ENCODE measurements at places on chromosomes 1 and 21. TPM values are rescaled to one million over a fixed set of nuclear protein-coding genes. Genes with fewer than 3 reads are reported as not detected.

DNA sequence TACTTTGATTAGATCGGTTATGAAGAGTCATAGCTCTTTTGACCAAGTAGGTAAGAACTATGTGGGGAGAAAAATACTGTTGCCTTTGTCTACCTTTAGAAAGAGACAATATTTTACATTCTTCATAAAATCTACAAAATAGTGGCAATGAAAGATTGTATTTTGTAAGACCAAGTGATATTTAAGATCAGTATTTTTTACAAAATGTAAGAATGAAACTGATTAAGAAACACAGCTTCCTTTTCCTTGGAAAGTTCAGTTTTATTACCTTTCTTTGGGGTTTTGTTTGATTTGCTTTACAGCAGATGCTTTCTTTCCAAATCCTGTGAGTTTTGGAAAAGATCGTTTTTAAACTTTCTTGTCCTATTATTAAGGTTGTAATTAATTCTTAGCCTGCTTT is 69.8 kb downstream of the SLC35A3 start:
- peak overlapping the region; percentile 90 for H3K4me3 ChIP-seq
- no peak overlapping the region for H3K27ac ChIP-seq
- peaks cover 35% of the 10 kb centered on the region for H3K36me3 ChIP-seq
- no peaks in the 10 kb centered on the region for H3K27me3 ChIP-seq

FBXO42 gene
- 10.6 TPM for total RNA-seq

IVL gene
- 1.9 TPM for total RNA-seq

ANGPTL3 gene
- not detected for total RNA-seq

GRCh38 chr1:236354330-236355147 is 39.5 kb upstream of the EDARADD start:
- DNase-seq: no peak
- no peak overlapping the region for H3K27ac ChIP-seq
- H3K27me3 ChIP-seq: no peaks in the 10 kb centered on the region
- H3K36me3 ChIP-seq: no peaks in the 10 kb centered on the region

DENND2C gene
- total RNA-seq: 1.2 TPM

- no peaks in the 10 kb centered on the region for H3K4me1 ChIP-seq
- no peak overlapping the region for H3K27ac ChIP-seq
- no peaks in the 10 kb centered on the region for H3K27me3 ChIP-seq
- no peak overlapping the region for H3K4me3 ChIP-seq
- DNase-seq: no peak
- H3K36me3 ChIP-seq: no peaks in the 10 kb centered on the region
These were observed 137.0 kb upstream of the TMEM51 start for GRCh38 chr1:15016526-15016925.

LRRC8D gene
- total RNA-seq: 27.8 TPM

CFH gene
- 26.1 TPM for total RNA-seq

GRCh38 chr1:97925151-97925550 is 4.3 kb upstream of the DPYD start:
- H3K4me1 ChIP-seq: peaks cover 28% of the 10 kb centered on the region
- no peak for DNase-seq
- H3K4me3 ChIP-seq: no peak overlapping the region
- H3K27me3 ChIP-seq: no peaks in the 10 kb centered on the region
- peaks cover 13% of the 10 kb centered on the region for H3K36me3 ChIP-seq

CA14 gene
- total RNA-seq: 1.0 TPM

- no peaks in the 10 kb centered on the region for H3K36me3 ChIP-seq
- no peaks in the 10 kb centered on the region for H3K4me1 ChIP-seq
- H3K4me3 ChIP-seq: no peak overlapping the region
- DNase-seq: no peak
These were observed 10.5 kb upstream of the ZSWIM5 start for GRCh38 chr1:45216861-45217260.

DNA sequence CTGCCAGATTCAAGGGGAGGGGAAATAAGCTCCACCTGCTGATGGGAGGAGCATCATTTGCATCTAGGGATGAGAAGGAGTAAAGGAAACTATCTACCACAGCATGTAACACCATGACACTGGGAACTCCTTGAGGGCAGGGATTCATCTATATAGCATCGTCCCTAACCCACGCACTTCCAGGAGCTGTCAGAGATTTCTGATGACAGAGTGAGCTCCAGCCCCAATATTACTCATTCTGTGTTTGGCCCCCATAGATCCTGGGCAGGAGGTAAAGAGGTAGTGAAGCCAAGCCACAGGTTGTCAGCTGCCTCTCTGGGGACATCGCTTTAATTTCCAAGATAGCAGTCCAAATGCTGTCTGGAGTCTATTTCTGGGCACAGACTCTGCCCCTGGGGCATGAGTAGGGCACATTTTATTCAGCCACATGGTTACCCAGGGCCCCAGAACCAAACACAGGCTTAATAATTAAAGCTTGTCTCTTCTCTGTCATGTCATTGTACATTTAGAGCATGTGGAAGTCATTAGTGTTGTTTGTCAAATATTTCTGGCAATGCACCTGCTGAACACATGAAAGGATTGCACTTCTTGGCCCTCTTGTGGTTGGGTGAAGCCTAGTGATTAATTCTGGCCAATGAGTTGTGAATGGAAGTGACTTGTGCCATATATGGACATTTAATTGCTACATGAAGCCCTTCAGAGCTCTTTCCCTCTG is 105.9 kb upstream of the POU3F1 start:
- DNase-seq: no peak
- no peaks in the 10 kb centered on the region for H3K4me1 ChIP-seq
- no peaks in the 10 kb centered on the region for H3K36me3 ChIP-seq
- no peak overlapping the region for H3K4me3 ChIP-seq
- H3K27ac ChIP-seq: no peak overlapping the region

TIAM1 gene
- 18.2 TPM for total RNA-seq

GRCh38 chr1:245255783-245256182 is 101.0 kb downstream of the KIF26B start:
- H3K4me3 ChIP-seq: no peak overlapping the region
- no peaks in the 10 kb centered on the region for H3K27me3 ChIP-seq
- H3K4me1 ChIP-seq: peaks cover 25% of the 10 kb centered on the region
- no peak for DNase-seq
- H3K27ac ChIP-seq: no peak overlapping the region

DNA sequence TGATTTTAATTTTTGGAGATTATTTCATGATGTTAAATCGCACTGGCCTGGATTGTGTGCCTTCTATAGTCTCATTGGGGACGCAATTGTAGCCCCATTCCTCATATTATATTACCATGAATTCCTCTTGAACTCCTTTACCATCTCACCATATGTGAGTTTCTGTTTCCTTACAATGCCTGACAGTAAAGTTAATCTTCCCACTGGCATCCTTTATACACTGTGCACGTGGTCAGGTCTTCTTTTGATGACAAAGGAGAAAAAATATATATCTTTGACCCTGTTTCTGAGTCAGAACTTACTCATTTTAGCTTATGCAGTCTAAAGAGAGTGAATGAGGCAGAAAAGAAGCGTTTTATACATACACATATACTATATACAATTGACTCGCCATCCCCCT is 774 bp upstream of the ABL2 start:
- H3K27me3 ChIP-seq: no peaks in the 10 kb centered on the region
- no peak for DNase-seq
- peaks cover 40% of the 10 kb centered on the region for H3K36me3 ChIP-seq
- H3K4me1 ChIP-seq: peaks cover 40% of the 10 kb centered on the region

GRCh38 chr1:36864823-36865601 is 169.3 kb downstream of the GRIK3 start:
- H3K4me1 ChIP-seq: no peaks in the 10 kb centered on the region
- H3K27ac ChIP-seq: no peak overlapping the region
- no peak for DNase-seq
- no peaks in the 10 kb centered on the region for H3K36me3 ChIP-seq
- peaks cover 94% of the 10 kb centered on the region for H3K27me3 ChIP-seq

DCST1 gene
- total RNA-seq: not detected

COL6A2 gene
- 3.8 TPM for total RNA-seq

- H3K27me3 ChIP-seq: peaks cover 23% of the 10 kb centered on the region
- no peak for DNase-seq
- no peak overlapping the region for H3K4me3 ChIP-seq
These were observed 14.7 kb downstream of the TIE1 start for GRCh38 chr1:43315481-43315880.

KCNE1 gene
- total RNA-seq: not detected

LHX8 gene
- not detected for total RNA-seq

DNA sequence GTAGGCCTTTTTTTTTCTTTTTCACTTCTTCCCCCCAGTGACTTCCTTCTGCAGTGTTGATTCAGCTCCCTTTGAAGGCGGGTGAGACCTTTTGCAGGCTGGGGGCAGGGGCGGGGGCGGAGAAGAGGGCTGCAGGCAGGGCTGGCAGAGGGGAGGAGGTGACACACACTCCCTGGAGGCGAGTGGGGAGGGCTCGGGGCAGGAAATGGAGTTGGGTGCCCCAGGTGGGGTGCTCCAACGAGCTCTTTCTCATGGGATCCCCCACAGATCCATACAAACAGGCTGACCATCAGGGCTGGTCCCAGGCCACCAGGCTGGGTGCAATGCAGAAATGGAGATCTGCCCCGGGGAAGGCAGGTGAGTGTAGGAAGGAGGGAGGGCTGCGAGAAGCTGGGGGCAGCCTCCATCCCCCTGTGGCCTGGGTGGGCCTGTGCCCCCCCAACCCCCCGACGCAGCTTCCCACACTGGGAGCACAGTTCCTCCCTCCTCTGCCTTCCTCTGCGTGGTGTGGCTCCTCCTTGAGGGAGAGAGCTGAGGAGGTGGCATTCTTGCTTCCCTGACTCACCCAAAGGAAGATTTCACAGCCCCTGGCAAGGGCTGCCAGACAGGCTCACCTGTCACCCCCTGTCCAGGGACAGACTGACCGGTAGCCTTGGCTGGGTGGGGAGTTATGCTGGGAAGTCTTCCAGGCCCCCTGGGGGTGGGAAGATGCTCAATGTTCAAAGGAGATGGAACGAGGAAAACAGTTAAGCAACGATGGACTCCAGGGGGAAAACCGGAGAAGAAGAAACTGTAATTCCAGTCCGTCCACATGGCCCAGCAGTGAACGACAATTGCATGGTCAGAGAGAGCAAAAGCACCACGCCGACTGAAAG is 7.1 kb upstream of the ITGB2 start:
- H3K36me3 ChIP-seq: peaks cover 13% of the 10 kb centered on the region
- H3K27ac ChIP-seq: peak overlapping the region; percentile 33

DNA sequence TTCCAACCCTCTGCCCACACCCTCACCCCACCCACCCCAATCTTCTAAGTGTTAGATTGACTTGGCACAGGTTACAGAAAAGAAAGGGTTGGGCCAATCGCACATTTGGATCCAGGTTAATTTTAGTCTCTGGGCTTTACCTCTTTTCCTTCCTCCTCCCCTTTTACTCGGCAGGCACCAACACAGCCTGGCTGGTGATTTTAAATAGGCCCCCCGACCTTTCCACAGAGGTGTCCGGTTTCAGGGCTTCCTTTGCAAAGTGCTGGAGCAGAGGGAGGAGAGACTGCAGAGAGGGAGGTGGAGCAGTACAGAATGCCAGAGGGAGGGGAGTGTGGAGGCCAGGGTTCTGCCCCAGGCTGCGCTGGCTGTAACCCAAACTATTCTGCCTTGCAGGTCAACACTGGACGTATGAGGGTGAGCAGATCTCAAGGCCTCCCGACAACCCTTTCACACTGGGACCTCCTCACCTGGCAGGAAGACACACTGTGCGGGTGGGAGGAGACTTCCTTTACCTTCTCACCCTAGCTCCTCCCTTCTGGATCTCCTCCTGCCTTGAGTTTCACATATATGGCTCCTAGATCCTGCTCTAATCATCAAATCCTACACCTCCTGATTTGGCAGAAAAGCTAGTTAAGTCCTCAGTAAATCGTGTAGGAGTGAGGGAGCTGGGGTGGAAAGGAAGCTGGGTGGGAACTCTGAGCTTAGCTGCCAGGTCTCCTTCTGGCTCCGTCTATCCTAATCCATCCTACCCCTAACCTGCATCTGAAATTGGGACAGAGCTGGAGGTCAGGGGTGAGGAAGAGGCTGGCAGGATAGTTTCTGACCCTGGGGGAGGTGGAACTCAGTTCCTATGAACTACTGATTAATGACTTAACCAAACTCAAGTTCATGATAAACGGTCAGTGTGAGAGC is 2.4 kb downstream of the CA14 start:
- peaks cover 78% of the 10 kb centered on the region for H3K4me1 ChIP-seq
- H3K36me3 ChIP-seq: peaks cover 20% of the 10 kb centered on the region
- H3K27me3 ChIP-seq: peaks cover 28% of the 10 kb centered on the region
- peak; percentile 63 for DNase-seq
- peak overlapping the region; percentile 77 for H3K27ac ChIP-seq
- H3K4me3 ChIP-seq: peak overlapping the region; percentile 49

- no peak overlapping the region for H3K4me3 ChIP-seq
- no peaks in the 10 kb centered on the region for H3K27me3 ChIP-seq
- H3K4me1 ChIP-seq: no peaks in the 10 kb centered on the region
- no peak overlapping the region for H3K27ac ChIP-seq
- H3K36me3 ChIP-seq: no peaks in the 10 kb centered on the region
- DNase-seq: no peak
These were observed 238.5 kb downstream of the PTGER3 start for GRCh38 chr1:70809069-70809468.

MRPS15 gene
- 97.8 TPM for total RNA-seq

SPRR2E gene
- total RNA-seq: not detected

- H3K4me1 ChIP-seq: peaks cover 18% of the 10 kb centered on the region
- peaks cover 10% of the 10 kb centered on the region for H3K36me3 ChIP-seq
- H3K4me3 ChIP-seq: no peak overlapping the region
- no peak for DNase-seq
- H3K27me3 ChIP-seq: no peaks in the 10 kb centered on the region
These were observed 105.4 kb downstream of the SLC45A1 start for GRCh38 chr1:8423269-8423691.

- no peaks in the 10 kb centered on the region for H3K4me1 ChIP-seq
- DNase-seq: no peak
- H3K27me3 ChIP-seq: no peaks in the 10 kb centered on the region
- no peak overlapping the region for H3K4me3 ChIP-seq
- H3K36me3 ChIP-seq: no peaks in the 10 kb centered on the region
These were observed 16.1 kb downstream of the WLS start for GRCh38 chr1:68216089-68216772.

DNA sequence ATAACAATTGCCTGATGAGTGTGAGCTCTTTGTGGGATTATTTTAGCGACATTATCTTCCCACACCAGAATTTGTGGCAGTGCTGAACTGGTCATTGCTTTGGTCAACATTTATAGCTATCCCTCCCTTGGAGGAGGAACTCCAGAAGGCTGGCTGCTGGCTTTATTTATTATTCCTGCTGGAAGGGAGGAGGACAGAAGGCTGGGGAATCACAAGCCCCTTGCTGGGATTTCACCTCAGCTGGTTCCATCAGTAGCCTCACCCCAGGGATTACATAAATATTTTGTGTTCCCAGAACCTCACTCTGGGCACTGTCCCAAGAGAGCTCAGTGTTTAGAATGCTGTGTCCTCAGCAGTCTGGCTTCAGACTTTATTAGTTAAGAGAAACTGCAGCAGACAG is 102.8 kb upstream of the C1orf21 start:
- H3K4me3 ChIP-seq: no peak overlapping the region
- no peak for DNase-seq
- no peaks in the 10 kb centered on the region for H3K4me1 ChIP-seq
- H3K36me3 ChIP-seq: no peaks in the 10 kb centered on the region
- H3K27ac ChIP-seq: no peak overlapping the region

GRCh38 chr1:203340112-203340790 is 10.7 kb downstream of the FMOD start:
- H3K27ac ChIP-seq: no peak overlapping the region
- H3K4me1 ChIP-seq: no peaks in the 10 kb centered on the region
- peak; percentile 77 for DNase-seq
- no peak overlapping the region for H3K4me3 ChIP-seq
- H3K27me3 ChIP-seq: peaks cover 87% of the 10 kb centered on the region
- H3K36me3 ChIP-seq: peaks cover 5% of the 10 kb centered on the region

Measured in Calu3 (cell line).